ENCODE measurements at places on chromosomes 5 and 9. TPM values are rescaled to one million over a fixed set of nuclear protein-coding genes. Genes with fewer than 3 reads are reported as not detected.

DNA sequence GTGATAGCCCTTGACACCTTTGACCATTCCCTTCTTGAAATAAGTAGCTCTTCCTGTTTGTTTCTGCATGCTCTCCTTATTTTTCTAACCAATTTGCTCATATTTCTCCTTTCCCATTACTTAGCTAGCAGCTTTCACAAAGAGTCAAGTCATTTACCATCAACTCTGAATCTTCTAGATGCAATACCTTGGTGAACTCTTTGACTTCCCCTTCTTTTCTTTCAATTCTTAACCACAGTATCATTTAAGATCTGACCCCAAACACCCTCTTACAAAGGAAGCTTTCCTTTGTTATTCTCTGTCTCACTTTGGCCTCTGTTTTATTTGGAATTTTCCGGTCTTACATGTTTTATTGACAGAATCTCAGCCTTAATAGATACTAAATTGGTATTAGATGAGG lies 14.0 kb downstream of the NFX1 start:
- DNase-seq = no peak

- DNase-seq = no peak
Observed at GRCh38 chr9:109011231-109011671, 2.0 kb downstream of the CTNNAL1 start.

GRCh38 chr5:66440202-66440680 lies 156.0 kb upstream of the MAST4 start:
- no peak for DNase-seq

GRCh38 chr9:98442114-98442513 lies 186.7 kb upstream of the TBC1D2 start:
- DNase-seq = no peak

Gene CDC20B
- not detected for total RNA-seq

- no peak for DNase-seq
Observed at GRCh38 chr5:132807163-132807838, 5.8 kb upstream of the SOWAHA start.

Gene SELENOP
- 119 TPM for total RNA-seq

DNA sequence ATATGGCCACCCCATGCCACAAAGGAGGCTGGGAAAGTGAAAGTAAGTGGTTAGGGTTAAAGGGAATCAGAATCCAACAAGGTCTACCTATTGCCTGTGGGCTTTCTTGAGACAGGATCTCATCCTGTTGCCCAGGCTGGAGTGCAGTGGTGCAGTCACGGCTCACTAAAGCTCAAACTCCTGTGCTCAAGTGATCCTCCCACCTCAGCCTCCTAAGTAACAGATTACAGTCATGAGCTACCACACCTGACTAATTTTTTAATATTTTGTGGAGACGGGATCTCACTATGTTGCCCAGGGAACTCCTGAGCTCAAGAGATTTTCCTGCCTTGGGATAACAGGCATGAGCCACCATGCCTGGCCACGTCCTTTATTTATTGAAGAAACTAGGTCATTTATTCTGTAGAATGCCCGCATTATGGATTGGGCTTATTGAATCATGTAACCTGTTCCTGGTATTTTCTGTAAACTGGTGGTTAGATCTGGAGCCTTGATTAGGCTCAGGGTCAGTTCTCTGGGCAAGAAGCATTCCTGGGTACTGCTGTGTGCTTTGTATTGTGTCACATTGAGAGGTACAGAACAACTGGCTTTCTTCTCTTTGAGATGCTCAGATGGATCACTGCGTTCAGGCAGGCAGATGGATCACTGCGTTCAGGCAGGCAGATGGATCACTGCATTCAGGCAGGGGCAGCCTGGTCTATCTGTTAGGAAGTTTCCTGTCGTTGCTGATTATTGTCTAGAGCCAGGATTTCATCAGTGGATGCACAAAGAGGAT lies 41.6 kb downstream of the ERGIC1 start:
- DNase-seq = no peak

DNA sequence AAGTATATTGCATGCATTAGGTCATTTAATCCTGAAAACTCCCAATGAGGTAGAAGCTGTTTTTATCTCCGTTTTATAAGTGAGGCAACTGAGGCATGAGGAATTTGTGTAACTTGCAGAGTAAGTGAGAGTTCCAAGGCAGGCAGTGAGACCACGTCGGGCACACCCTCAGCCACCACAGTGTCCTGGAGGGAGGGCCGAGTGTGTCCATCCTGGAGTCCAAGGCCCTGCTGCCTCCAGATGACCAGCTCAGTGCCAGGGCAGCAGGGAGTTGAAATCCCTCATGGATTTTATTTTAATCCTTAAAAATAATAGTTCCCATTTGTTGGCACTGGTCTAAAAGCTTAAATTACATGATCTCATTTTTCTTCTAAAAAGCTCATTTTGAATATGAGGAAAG lies 104.6 kb upstream of the SMIM23 start:
- no peak for DNase-seq

DNA sequence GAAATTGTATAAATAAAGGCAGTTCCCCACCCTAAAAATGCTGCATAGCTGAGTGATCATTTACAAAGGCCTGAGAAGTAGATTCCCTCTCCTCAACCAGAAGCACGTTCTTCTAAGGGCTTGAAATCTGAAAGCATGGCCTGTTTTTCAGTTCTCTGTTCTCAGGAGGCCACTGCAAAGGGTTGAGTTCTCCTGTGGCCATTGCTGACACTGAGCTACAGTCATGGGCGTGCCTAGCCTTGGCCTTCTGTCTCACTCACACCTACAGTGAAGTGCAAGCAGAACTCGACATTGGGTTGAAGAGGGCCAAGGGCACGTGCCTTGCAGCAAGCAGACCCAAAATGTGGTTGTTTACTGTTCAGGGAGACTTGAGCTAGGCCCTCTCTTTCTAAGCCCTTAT lies 276.6 kb upstream of the VLDLR start:
- no peak for DNase-seq

Gene ABCA1
- 14.0 TPM for total RNA-seq

DNA sequence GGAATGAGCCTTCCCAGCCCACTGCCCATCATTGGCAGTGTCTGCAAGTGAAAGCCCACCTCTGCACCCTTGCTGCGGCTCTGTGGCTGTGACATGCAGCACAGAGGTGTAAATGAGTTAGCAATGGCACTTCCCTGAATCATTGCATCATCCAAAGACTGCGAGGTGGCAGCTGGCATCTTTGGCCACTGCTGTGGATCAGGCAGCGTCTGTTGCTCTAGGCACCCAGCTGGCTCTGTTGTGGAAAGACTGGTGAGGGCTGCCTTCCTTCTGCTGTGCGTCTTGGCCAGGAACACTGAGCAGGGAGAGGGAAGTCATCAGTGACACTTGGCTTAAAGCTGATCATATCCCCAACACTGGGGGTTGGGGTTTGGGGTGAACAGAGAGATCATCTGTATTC lies 64.5 kb downstream of the MFAP3 start:
- no peak for DNase-seq

- DNase-seq = no peak
Observed at GRCh38 chr5:122362361-122362760, 50.3 kb downstream of the SNCAIP start.

- no peak for DNase-seq
Observed at GRCh38 chr5:148992265-148992664, 70.6 kb downstream of the SH3TC2 start.

Gene TPPP
- 13.8 TPM for total RNA-seq

DNA sequence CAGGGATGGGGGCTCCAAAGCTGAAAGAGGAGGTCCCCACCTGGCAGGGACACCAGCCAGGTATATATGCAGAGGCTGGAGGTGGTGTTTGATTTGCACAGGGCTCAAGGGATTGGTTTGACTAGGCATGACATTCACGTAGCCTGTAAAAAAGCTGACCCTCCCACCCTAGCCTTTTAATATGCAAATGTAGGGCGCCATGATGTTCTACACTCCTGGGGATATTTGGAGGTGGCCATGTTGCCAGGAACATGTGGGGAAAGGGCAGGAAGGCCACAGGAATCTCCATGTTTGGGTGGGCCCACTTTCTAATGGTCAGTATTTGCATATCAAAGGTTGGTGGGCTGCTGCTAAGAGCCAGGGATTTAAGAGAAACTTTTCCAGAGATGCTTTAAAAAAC lies 12.0 kb upstream of the THG1L start:
- DNase-seq = no peak

DNA sequence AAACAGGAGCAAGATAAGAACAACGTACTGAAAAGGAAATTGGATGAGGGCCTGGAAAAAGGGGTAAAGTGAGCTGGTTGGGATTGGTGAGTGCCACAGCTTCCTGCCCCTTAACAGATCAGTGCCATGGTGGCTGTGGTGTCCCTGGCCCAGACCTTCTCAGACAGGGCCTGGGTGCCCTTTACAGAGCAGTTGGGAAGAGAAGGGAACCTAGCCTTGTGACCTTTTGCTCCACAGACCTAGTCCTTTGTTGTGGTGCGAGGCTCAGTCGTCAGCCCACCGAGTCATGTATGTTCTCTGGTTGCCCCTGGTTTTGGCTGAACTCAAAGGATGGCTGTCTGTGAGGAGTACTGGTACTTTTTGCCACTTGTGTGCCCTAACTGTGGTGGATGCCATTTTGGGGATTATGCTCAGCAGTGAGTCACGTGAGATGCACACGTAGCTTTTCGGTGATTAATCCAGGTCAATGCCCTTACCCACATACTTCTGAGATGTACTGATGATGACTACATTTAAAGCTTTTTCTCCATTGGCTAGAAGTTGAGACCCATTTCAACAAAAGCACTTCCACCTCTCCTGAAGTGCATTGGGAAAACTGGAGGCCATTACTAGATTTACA lies 48.4 kb downstream of the EXOSC2 start:
- no peak for DNase-seq

DNA sequence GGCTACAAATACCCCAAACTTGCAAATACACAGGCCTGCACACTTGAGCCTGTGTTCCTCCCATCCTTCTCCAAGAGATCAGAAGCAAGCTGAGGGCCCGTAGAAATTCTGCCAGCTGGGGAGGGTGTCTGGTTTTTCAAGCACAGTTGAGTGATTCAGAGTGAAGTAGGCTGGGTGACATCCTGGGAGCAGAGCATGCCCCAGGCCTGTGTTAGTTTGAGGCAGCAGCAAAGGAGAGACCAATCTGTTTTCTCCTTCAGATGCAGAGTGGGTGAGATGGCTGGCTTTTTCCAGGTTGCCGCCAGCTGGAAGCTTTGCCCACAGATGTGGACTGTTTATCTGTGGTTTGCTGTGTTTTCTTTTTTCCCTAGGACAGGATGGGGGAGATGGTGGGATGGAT lies 63.1 kb downstream of the RCL1 start:
- DNase-seq = peak; percentile 76

DNA sequence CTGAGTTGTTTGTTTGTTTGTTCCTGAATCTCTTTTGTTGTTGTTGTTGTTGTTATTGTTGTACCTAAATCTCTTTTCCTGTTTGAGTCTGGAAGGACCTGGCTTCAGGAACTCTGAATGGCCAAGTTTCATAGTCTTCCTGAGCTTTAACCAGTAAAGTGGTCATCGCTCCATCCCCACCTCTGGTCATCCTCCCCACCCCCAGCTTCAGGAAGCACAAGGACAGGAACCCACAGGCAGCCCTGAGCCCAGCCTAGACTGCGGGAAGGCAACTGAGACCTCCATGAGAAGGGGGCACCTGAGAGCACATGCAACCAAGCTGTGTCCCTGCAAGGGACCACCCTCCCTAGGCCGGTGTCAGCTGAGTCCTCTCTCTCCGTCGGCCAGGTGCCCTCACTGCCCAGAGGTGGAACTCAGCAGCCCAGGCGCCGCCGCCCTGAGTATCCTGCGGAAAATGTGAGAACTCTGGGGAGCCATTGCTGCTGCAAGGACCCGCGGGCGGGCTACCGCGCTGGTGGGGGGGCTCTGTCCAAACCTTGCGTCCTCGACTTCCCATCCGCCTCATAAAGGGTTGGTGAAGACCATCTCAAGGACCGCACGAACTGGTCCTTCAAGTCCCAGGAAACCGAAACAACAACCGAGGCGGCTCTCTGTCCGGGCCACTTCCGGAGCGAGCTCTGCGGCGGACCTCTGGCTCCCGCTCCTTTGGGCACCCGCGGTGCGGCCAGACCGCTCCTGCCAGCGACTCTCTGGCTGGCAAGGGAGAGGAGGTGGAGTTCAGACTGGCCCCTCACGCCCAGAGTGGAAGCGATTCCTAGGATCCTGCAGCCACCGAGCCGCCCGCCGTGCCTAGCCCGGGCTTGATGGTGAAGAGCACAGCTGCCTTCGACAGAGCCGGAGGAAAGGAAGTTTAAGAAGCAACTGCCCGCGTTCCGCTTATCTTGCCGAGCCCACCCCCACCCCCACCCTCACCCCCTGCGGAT lies 4.2 kb downstream of the BARX1 start:
- DNase-seq = no peak

DNA sequence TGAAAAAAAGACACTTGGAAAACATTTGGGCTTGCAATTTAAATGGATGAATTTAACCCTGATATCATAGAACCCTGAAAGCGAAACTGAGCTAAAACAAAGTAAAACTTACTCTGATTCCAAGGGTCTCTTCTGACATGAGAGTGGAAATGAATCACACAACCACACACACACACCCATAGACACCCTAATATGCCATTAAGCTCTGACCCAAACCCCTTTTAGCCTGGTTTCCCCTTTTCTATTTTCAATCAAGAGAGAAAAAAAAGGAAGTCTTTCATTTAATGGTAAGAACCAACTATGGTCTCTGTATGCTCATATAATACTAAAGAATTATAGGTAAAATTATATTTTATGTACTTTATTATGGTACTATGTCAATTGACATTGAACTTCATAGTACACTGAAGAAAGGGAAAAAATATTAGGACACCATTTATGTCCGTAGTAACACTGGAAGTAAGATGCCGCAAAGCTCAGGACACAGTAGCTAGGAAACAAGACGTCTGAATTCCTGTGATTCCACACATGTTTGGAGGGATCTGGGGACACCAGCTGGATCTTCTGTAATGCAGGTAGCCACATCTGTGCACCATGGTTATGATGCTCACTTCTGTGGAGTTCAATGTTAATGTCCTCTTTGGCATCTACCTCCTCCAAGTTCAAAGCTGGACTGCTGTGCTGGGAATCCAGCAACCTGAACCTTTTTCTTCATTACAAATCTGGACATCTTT lies 95.8 kb downstream of the PCSK1 start:
- no peak for DNase-seq

Gene SEMA4D
- total RNA-seq = 13.5 TPM

- DNase-seq = no peak
Observed at GRCh38 chr5:157690690-157691433, 19.5 kb downstream of the C5orf52 start.

Gene RASEF
- total RNA-seq = not detected

- no peak for DNase-seq
Observed at GRCh38 chr9:4812858-4813257, 20.1 kb downstream of the RCL1 start.

DNA sequence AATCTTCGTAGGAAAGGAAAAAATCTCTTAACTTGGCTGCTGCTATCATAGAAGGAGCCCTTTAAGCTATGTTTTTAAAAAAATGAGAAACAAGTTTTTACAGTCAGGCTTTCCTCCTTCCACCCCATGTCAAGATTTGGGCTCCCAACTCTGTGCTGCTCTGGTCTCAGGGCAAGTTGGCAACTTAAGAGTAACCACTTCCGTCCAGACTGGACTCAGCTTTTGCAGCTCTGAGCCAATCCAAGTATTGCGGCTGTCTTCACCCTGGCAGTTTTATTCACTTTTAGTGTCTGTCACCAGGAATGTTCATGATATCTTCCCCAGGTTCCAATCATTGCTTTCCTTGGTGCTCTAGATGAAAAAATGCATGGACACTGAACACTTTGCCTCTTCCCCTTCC lies 115.9 kb upstream of the GAS1 start:
- no peak for DNase-seq

Gene DIPK1B
- total RNA-seq = 86.2 TPM
